Stimulated activated CD4-positive, alpha-beta T cell treated with anti-CD3 and anti-CD28 coated beads, Interleukin-2, amount 100 ng/mL, for 24 hours (primary cell): ENCODE measurements at places on chromosomes 12 and 14.

DNA sequence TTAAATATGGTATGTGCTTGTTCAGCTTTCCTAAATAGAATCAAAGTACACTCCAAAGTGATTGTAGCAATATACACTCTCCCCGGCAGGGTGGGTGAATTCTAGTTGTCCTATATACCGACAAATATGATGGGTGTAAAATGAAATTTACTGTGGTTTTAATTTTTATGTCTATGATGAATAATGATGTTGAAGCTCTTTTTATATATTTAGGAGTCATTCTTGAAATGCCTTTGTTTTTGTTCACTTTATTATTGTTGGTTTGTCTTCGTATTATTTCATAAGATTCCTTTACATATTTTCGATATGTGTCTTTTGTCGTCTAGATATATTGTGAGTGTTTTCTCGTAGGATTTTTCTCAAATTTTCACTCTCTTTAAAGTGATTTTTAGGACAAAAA, 105.7 kb downstream of the PDE3A start:
- no peak for DNase-seq

DNA sequence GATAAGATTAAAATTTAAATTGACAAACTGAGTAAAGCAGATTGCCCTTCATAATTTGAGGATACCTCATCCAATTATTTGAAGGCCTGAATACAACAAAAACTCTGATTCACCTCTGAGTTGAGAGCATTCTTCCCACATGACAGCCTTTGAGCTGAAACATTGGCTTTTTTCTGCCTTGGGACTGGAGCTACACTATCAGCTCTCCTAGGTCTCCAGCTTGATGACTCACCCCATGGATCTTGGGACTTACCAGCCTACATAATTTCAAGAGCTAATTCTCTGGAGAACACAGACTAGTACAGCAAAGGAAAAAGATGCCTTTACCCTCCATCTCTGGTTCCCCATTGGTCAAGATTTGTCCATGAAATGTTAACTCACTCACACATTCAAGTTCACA, 555.1 kb downstream of the FOXG1 start:
- DNase-seq = no peak

DNA sequence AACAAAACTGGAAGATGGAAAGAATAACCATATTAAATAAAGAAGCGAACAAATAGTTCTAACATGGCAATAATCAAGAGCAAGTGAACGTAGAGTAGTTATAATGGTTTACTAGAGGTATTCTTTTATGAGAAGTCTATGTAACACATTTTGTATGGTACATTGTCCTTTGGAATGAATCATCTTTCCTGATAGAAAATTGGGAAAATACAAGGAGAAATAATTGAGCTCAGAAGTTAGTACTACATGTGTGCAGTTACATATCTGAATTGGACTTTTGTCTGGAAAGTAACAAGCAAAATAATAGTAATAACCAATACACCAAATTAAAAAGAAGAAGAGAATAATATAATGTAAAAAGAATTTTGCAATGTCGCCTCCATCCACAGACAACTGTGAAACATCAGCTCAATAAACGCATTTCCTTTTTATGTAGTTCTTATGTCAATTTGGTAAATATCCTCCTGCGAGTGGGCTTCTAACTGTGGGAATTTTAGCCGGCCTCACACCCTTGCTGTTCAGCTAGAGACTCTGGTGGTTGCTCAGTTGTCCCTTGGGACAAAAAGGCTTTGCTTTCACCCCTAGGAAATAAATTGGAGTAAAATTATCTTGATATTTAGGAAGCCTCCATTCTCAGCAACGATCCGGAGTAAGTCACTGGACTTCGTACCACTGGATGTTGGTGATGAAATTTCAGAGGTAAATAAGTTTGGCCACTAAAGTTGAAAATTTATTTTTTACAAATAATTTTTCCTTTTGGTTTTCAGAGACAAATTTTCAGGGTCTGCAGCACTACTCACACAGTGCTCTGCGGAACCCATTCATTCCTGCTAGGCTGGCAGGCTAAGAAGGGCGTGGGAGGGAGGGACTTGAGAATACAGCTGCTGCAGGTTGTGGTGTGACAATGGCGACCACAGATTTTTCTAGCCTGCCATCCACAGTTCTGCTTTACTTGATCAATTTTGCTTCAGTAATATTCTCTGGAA, 1.1 kb upstream of the TUBA1A start:
- no peak for DNase-seq

- DNase-seq = no peak
These were observed 40.1 kb downstream of the VWF start for GRCh38 chr12:6084261-6084968.
